ENCODE measurements at places on chromosomes 1 and 21.

- no peak for DNase-seq
These were observed 11.0 kb downstream of the NHLH2 start for GRCh38 chr1:115829947-115830346.

DNA sequence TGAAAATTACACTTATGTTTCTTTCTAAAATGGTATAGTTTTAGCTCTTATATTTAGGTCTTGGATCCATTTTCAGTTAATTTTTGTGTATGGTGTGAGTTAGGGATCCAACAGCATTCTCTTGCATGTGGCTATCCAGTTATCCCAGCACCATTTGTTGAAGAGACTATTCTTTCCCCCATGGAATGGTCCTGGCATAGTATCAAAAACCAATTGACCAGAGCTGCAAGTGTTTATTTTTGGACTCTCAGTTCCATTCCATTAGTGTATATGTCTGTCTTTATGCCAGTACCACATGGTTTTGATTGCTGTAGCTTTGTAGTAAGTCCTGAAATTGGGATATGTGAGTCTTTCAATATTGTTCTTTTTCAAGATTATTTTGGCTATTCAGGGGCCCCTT, 14.3 kb downstream of the TTLL10 start:
- no peak for DNase-seq

GRCh38 chr1:198320759-198321158, 164.0 kb downstream of the NEK7 start:
- DNase-seq, result no peak

DNA sequence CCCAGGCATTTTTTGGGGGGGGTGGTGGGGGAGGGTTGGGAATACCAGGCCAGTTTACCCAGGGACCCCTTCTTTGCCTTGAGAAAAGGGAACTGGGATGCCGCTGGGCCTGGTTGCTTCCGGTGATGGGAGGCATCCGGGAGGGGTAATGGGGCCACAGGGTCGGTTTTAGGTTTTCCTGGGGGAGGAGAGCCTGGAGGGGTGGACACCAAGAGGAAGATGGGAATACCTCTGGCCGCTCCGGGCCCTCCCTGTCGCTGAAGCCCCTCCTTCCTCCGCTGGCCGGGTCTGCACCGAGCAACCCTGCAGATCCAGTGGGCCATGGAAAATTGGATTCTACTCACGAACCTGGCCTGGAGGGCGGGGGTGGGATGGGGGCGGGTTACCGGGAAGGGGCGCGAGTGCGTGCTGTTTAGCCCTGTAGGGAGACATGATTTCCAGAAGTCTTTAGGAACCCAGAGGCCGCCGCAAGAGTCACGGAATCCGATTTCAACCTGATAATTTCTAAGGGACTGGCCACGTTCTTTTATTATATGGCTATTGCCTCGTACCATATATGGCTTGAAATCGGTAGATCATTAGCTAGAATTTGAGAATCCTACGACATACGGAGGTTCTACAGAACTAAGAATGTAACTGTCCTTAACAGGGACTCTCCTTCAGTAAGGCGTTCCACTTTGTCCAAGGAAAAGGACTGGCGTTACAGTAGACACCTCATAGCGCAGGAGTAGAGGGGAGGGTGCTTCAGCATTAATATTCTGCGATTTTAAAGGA, 749 bp downstream of the AKIRIN1 start:
- DNase-seq, result peak; percentile 46

DNA sequence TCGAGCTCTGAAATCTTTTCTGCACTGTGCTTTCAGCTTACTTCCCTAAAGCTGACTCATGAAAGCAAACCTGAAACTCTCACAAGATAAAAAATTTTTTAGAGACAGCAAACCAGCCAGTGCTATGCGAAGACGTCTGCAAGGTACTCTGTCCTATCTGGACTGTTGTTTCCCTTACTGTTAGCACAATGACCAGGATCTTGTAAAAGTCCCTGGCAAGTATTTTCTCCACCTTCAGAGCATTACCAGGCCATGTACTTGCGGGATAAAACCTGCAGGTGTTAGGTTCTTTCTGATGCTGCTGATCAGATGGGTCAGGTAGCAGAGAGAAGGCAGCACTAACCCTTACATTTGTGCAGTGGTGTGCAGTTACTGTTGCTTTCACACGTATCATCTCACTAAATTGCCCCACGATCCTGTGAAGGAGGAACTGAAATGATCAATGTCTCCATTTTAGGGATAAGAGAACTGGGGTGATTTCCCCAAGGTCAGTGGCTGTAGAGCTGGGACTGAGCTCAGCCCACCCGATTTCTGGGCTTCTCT, 56.6 kb downstream of the PLXNA2 start:
- DNase-seq, result no peak

DNA sequence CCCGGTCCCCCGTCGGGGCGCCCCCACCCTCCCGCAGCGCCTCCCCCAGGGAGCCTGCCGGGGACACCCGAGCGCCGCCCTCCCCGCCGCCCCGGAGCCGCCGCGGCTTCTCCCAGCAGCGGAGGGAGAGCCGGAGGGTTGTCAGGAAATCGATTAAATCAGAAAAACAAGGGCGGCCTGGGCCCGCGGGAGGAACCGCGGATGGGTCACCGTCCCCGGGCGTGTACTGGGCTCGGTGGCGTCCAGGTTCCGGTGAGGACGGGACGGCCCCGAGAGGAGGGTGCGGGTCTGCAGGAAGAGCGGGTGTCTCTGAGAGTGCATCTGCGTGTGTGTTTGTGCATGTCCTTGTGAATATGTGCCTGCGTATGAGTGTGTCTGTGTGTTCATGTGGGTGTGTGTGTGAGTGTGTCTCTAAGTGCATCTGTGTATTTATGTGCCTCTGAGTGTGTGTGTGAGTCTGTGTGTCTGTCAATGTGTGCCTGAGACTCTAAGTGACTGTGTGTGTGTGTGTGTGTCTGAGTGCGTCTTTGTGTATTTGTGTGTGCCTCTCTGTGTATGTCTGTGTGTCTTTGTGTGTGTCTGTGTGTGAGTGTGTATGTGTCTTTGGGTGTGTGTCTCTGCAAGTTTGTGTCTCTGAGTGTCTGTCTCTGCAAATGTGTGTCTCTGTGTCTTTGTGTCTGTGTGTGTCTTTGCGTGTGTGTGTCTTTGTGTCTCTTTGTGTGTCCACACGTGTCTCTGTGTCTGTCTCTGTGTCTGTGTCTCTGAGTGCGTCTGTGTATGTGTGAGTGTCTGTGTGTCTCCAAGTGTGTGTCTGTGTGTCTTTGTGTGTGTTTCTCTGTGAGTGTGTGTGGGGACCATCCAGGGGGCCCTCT, 1.1 kb downstream of the SPSB1 start:
- no peak for DNase-seq

DNA sequence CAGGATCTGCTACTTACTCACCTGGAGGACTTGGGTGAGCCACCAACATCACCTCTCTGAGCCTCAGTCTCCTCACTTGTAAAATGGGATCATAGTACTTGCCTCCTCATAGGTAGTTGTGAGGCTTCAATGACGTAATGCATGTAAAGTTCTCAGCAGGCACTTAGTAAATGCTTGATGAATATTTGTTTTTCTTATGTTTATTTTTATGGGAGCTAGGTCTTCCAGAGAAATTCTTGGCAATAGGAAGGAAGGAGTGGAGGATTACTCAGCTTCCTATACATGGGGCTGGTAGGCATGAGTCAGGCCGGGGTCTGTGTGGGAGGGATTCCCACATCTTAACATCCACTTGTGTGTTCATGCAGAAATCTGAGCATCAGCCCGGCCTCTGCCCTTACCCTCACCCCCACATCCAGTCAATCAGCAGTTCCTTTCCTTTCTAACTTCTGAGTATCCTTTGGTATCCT, 95.4 kb upstream of the USP24 start:
- no peak for DNase-seq

- DNase-seq, result peak; percentile 76
These were observed 42.8 kb downstream of the CNN3 start for GRCh38 chr1:94884106-94884505.

DNA sequence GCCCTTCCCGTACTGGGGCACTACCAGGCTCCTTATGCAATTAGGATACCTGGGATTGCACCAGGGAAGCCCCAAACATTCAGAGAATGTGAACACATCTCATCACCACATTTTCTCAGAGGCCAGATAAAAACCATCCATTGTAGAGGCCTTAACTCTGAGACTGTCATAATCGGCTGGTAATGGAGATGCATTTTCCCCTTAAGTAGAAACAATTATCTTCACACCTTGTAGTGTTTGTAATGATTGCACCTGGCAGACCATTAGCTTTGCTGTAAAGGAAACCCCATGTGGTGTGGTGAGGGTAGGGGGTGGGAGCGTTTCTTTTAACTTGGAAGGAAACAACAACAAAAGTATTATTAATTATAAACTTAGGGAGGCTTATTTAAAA, 90.0 kb upstream of the TLR5 start:
- DNase-seq, result peak; percentile 16

DNA sequence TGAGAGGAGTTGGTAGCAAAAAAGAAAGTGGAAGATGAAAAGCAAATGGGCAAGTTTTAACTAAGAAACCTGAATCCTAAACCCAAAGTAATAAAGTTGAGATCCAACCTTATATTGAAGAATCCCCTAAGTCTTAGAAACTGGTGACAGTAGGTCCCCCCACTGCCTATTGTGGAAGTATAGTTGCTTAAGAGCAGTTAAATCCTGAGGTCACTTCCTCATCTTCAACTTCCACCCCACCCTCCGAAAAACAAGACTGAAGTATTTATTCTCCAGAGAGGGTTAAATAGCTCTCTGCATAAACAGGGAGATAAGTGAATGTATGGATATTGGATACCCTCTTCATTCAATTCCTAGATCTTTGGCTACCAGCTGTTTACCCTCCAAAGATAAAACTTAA, 3.3 kb upstream of the DSTYK start:
- DNase-seq, result no peak

GRCh38 chr1:112298558-112298957, 97.5 kb upstream of the CTTNBP2NL start:
- peak; percentile 70 for DNase-seq

DNA sequence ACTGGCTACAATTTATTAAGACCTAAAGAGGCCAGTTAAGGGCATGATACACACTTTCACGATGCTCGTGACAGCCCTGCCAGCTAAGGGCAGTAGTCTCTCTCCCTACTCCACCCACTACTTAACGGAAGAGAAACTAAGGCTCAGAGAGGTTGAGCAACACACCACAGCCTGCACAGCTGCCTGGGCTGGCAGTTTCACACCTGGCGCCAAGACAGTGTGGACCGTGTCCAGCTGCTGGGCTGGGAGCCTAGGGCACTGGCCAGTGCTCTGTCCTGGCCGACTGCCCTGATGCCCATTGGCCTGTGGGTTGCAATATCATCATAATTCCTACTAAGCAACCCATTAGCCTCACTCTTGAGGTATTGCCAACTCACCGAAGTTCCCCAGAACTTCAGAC, 27.6 kb downstream of the TENT5C start:
- no peak for DNase-seq

- DNase-seq, result no peak
These were observed 22.5 kb upstream of the KHDRBS1 start for GRCh38 chr1:31991182-31991581.

DNA sequence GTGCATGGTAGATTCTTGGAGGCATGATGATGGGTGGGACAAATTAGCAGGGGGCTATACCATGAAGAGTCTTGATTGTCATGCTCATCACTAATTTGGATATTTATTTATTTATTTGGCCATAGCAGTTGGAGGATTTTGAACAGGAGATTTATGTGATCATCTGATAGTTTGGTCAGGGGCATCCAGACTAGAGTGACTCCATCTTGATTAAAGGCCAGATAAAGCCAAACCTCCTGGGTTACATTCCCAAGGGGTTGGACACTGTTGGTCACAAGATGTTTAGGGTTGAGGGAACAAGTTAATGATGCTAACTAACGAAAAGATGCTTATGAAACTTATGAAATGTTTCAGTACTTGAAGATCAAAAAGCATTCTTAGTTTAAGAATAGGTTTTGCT, 139.8 kb downstream of the MAST2 start:
- DNase-seq, result no peak

DNA sequence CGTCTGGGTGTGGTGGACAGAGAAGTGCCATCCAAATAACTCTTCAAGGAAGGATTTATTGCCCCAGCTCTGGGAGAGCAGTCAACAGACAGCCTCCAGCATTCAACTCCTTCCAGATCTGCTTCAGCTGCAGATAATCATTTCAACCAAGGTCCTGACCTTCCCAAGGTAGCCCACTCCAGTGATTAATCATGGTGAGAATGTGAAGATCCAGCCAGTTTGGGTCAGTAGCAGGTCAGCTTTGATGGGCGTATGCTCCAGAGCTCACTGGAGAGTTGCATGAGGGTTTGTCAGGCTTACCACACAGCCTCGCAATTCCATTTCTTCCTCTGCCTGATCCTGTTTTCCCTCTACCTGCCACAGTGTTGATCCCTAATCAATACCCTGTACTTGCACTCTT, 214.5 kb upstream of the ZRANB2 start:
- DNase-seq, result no peak

GRCh38 chr1:157073944-157074685, 25.5 kb downstream of the ETV3L start:
- DNase-seq, result peak; percentile 81

DNA sequence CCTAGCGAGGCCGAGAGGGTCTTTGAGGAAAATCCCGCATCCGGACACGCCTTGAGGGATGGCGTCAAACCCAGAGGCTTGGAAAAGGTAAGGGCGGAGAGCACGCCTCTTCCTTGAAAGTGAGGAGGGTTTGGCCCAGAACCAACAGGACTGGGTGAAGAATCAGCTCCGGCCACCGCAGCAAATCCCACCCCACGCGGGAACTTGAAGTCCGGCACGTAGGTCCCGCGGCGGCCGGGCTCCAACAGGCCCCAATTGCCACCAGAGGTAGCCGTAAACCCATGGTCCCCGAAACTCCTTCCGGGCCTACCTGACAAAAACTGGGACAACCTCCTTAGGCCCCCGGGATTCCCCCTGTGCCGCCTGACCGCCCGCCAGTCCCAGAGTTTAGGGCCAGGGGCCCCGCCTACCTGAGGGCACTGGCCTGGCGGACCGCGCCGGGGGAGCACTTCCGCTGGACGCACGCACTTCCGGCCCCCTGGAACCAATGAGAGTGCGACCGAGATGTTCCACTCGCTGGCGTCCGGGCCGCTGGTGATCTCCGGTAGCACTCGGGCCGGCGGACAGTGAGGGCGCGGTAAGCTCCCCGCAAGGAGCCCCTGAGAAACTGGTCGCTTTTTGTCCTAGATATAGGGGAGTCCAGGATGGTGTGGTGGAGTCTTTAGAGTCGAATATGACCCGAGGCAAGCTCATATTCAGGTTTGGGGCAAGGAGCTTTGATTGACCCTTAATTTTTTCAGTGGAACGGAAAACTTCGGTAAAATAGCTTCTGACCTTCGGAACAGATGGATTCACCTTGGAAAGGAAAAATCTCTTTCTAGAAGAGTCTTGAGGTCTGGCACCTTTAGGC, at the start of the genes LZIC and NMNAT1:
LZIC (minus strand) TSS at position 453 of the 850 bp plus-strand sequence. CDS start 6,772 bp downstream, outside the sequence.
NMNAT1 (plus strand) TSS at position 537 of the 850 bp plus-strand sequence. CDS start 28,599 bp downstream, outside the sequence.
- DNase-seq, result peak; percentile 66

Data from NCI-H146 (cell line).